ENCODE measurements at places on chromosomes 5 and 9. TPM values are rescaled to one million over a fixed set of nuclear protein-coding genes. Genes with fewer than 3 reads are reported as not detected.
A peak's percentile ranks its signal among the peaks of the same experiment; 100 is the strongest.

GRCh38 chr5:160278343-160278742 is 34.0 kb downstream of the CCNJL start:
- no peak for DNase-seq

DNA sequence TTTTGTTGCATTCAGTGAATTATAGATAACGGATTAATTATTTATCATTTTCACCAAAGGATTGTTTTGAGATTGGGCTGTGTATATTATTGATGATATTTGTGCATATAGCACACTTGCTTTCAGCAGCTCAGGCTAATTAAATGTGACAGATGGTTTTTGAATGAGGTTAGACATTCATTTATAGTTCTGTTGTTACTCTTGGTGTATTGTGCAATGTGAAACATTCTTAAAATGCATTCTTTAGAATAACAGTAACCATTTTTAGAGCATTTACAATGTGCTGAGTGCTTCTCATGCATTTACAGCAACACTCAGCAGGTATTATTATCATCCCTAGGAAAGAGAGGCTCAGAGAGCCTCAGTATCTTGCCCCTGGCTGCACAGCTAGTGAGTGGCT is 23.8 kb downstream of the NANS start:
- no peak for DNase-seq

DNA sequence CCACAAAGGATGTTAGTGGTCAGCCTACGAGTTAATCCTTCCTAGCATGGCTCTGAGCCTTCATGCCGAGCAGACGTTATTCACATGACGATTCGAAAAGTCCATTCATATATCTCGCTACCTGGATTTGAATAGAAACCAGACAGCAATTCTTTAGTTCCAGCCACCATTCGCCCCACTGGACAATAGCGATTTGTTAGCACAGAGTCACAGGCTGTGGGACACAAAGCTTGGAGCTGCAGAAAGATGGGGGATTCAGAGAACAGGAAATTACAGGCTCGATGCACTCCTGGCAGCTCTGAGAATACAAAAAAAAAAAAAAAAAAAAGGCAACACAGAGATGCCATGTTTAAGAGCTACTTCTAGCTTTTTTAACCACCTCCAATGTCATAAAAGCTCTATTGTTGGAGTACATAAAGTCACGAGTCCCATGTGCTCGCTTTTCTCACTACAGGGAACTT is 110.7 kb downstream of the NR6A1 start:
- DNase-seq: no peak

GRCh38 chr5:1855596-1855995 is 27.1 kb downstream of the IRX4 start:
- DNase-seq: no peak

Gene PLAC8L1
- 2.3 TPM for total RNA-seq

Gene FAM153A
- 116 TPM for total RNA-seq

Gene GFRA3
- not detected for total RNA-seq

Gene SPINK4
- not detected for total RNA-seq

DNA sequence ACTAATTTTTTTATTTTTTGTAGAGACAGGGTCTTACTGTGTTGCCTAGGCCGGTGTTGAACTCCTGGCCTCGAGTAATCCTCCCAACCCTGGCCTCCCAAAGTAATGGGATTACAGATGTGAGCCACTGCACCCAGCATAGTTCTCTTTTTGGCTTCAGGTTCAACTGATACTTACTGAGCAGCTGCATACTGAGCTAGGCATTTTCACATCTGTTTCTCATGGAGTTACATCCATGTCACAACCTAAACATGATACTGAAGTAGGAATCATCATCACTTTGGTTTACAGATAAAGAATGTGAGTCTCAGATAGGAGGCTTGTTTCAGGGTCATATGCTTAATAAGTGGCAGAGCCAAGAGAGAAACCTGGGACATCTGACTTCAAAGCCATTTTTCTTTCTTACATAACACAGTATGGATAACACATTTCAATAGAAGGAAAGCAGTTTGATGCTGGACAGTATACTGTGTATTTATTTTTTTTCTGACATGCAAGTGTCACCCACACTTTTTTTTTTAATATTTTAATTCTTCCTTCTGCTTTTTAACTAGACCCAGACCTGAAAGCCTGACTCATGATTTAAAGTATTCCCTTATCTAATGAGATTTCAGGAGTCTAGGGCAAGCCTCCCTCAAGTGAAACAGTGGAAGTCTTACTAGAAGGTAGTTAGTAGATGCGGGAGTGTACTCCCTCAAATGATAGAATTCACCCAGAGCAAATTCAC is 90.8 kb downstream of the HACD4 start:
- no peak for DNase-seq

DNA sequence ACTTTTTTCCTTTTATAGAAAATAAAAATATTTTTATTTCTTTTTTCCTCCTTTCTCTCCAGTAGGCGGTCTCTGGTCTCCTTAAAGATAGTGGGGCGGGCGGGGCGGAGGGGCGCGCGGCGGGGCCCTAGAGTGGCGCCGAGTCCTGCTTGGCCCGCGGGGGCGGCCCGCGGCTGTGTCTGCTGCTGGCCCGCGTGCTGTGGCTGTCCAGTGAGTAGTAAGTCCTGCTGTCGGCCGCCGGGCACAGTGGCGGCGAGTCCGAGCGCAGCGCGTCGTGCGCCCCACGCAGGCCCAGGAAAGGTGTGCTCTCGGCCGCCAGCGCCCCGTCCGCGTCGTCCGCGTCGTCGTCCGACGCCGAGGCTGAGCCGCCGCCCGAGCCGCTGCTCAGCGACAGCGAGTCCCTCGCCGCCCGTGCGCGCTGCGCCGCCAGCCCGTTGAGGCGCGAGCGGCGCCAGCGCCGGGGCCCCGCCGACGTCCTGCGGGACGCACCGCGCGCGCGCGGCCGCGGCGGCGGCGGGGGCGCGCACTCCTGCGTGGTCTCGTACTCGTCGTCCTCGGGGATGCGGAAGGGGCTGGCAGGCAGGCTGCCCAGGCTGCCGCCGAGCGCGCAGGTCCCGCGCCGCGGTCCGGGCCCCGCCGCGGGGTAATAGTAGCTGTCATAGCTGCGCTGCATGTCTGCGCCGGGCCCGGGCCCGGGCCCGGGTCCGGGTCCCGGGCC is 52.3 kb downstream of the PSD2 start:
- peak; percentile 77 for DNase-seq

- DNase-seq: no peak
These were observed 91.8 kb upstream of the DMRTA1 start for GRCh38 chr9:22354699-22355384.

GRCh38 chr5:50320131-50320749 is 120.8 kb downstream of the EMB start:
- DNase-seq: no peak

GRCh38 chr5:91206103-91206502 is 177.0 kb downstream of the ARRDC3 start:
- DNase-seq: no peak

Gene GAS1
- total RNA-seq: 0.91 TPM

DNA sequence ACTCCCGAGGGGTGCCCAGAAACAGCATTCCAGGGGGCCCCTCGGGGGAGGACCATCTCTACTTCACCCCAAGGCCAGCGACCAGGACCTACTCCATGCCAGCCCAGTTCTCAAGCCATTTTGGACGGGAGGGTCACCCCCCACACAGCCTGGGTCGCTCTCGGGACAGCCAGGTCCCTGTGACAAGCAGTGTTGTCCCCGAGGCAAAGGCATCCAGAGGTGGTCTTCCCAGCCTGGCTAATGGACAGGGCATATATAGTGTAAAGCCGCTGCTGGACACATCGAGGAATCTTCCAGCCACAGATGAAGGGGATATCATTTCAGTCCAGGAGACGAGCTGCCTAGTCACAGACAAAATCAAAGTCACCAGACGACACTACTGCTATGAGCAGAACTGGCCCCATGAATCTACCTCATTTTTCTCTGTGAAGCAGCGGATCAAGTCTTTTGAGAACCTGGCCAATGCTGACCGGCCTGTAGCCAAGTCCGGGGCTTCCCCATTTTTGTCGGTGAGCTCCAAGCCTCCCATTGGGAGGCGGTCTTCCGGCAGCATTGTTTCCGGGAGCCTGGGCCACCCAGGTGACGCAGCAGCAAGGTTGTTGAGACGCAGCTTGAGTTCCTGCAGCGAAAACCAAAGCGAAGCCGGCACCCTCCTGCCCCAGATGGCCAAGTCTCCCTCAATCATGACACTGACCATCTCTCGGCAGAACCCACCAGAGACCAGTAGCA is 83.9 kb downstream of the GOLPH3 start:
- DNase-seq: no peak

DNA sequence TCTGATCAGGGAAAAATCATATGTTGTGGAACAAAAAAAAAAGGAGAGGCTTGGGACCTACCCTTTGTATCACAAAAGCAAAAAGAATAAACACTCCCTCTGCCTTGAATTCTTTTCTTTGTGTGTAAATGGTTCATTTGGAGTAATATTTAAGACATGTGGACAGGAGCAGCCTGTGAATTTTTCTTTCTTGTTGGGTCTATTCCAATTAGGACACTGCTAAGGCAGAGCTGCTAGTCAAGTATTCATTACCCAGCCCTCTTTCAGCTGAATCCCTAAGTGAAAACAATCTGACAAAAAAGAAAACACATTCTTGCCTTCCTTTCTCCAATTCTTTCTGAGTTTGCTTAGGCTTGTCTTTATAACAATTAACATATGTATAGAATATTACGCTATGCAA is 330.0 kb downstream of the EBF1 start:
- DNase-seq: no peak

DNA sequence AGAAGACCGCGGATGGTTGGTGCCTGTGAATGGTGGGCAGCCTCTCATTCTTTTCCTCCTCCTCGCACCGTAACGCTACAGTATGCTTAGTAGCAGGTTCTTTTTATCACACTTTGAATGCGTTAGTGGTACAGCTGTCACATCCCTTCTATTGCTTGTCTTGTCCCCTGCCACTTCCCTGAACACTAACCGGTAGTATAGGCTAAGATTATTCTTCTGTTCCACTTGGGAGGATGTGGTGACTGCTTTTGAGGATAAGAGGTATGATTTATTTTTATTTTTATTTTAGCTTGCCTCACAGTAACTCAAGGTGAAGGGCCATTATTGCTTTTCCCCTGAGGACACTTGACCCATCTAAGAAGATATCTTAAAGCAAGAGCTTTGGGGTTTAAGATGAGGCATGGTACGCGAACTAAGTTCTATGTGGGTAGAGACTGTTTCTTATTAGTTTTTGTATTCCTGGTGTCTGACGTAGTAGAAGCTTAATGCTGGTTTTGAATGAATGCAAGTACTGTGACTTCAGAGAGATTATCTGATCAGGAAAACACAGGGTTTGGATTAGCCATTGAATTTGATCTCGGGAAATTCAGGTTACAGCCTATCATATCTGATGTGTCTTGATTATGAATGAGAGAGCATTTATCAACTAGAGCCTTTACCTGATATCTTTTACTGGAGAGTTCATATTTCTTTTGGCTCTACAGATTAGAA is 951 bp downstream of the UNC13B start:
- no peak for DNase-seq

GRCh38 chr5:151663617-151664293 is 23.0 kb downstream of the SPARC start:
- no peak for DNase-seq

GRCh38 chr5:171939951-171940350 is 66.5 kb downstream of the FBXW11 start:
- no peak for DNase-seq

DNA sequence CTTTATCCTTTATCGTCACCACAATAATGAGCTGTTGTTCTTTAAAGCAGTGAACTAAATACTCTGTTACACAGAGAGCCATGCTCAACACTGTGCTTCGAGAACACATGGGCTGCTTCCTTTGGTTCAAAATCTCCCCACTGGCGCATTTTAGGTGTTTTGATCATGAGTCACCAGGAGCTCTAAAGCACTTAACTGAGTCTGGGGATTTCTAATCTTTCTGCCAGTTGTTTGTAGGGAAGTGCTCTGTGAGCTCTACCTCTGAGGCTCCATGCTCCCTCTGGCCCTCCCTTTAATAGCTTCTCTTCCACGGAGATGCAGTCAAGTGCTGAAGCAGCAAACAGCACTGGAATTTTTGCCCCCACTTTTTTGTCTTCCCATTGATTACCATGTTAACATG is 17.0 kb downstream of the ERAP2 start:
- no peak for DNase-seq

GRCh38 chr9:88807426-88807825 is 183.8 kb upstream of the S1PR3 start:
- DNase-seq: no peak

- no peak for DNase-seq
These were observed 978 bp downstream of the P4HA2 start for GRCh38 chr5:132226516-132227234.

GRCh38 chr9:129175825-129176633 is 2.0 kb downstream of the IER5L start:
- DNase-seq: peak; percentile 32

DNA sequence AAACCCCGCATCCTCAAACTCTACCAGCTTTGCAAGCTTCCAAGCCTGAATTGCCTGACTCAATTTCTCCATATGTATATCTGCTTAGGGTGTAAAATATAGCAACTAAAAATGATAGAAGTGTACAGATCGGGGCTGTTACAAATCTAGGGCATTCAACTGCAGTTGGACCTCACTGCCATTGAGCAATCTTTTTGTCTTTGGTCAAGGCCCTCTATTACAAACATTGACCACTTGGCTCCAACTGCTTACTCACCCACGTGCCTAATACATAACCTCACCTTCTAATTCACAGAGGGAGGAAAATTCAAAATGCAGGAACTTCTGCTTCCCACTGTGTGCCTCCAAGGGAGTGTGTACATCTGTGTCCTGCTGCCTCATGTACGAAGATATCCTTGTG is 10.0 kb downstream of the LRRC70 start:
- DNase-seq: no peak

Gene AGXT2
- not detected for total RNA-seq

- DNase-seq: no peak
These were observed 1.5 kb downstream of the COL27A1 start for GRCh38 chr9:114156657-114157421.

DNA sequence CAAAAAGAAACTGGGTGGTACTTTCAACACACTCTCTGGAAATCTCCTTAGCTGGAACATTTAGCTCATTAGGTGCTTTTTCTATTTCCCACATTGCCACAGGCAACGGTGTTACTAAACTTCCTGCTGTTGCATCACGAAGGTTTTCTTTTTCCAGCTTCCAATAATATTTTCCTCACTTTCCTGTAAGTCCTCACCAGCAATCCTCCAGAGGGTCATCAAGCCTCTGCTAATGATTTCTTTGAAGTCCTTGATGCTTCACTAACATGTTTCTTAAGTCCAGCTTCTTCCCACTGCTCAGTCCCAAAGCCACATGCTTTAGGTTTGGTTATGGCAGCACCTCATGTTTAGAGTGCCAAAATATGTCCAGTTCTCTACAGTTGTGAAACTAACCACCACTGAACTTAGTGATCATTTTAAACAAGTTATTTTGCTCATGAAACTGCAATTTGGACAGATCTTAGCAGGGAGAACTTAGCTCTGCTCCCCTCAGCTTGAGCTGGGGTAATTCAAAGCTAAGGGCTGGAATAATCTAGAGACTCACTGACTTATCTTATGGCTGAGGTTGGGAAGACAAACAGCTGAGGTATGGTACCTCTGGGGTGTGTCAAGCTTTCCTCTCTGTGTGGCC is 39.9 kb upstream of the RETREG1 start:
- no peak for DNase-seq

Measured in naive thymus-derived CD8-positive, alpha-beta T cell (primary cell).